Pancreas (tissue), 10 donors: ENCODE measurements at places on chromosomes 16 and 17.

DNA sequence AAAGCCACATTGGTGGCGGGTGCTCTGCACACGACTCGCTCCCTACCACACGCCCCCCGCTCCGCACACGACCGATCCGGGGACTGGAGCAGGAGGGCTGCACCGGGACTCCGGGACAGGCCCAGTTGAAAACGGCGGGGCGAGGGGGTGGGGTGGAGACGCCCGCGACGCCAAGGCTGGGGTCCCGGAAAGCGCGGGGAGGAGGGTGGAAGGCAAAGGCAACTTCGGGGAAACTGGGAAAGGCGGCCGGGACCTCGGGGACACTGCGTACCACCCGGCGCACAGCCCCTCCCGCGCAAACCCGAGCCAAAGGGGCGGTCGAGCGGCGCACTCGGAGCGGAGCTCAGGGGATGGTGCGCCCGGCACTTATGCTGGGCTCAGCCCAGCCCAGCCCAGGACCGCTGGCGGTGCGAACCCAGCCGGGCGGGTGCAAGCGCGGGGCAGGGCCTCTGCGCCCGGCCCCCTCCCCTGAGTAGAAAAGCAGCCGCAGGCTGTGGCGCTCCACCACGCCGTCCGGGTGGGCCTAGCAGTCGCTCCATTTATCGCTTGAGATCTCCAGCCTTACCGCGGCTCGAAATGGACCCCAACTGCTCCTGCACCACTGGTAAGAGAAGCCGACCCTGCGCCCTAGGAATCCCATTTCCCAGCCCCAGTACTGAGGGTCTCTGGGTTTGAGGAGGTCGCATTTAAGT lies at the start of gene MT1M:
MT1M (plus strand) TSS at position 504 of the 692 bp plus-strand sequence; CDS start at position 577, 73 bp downstream.
- DNase-seq = peak; percentile 73

- DNase-seq = no peak
These were observed 535.7 kb upstream of the HSBP1 start for GRCh38 chr16:83271970-83272575.

DNA sequence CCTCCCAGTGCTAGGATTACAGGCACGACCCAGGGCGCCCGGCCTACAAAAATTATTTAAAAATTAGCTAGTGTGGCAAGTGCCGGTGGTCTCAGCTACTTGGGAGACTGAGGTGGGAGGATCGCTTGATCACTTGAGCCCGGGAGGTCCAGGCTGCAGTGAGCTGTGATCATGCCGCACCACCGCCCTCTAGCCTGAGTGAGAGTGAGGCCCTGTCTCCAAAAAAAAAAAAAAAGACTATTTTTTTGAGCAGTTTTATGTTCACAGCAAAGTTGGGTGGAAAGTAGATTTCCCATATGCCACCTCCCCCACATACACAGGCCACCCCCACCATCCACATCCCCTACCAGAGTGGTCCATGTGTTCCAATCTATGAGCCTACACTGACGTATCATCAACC lies 84.9 kb downstream of the MGAT5B start:
- no peak for DNase-seq

- peak; percentile 83 for DNase-seq
These were observed 27.8 kb downstream of the MARCHF10 start for GRCh38 chr17:62780269-62780668.

- no peak for DNase-seq
These were observed 17.4 kb upstream of the COL1A1 start for GRCh38 chr17:50218771-50219315.

- DNase-seq = peak; percentile 49
These were observed 101.6 kb downstream of the RAB11FIP4 start for GRCh38 chr17:31492880-31493655.

DNA sequence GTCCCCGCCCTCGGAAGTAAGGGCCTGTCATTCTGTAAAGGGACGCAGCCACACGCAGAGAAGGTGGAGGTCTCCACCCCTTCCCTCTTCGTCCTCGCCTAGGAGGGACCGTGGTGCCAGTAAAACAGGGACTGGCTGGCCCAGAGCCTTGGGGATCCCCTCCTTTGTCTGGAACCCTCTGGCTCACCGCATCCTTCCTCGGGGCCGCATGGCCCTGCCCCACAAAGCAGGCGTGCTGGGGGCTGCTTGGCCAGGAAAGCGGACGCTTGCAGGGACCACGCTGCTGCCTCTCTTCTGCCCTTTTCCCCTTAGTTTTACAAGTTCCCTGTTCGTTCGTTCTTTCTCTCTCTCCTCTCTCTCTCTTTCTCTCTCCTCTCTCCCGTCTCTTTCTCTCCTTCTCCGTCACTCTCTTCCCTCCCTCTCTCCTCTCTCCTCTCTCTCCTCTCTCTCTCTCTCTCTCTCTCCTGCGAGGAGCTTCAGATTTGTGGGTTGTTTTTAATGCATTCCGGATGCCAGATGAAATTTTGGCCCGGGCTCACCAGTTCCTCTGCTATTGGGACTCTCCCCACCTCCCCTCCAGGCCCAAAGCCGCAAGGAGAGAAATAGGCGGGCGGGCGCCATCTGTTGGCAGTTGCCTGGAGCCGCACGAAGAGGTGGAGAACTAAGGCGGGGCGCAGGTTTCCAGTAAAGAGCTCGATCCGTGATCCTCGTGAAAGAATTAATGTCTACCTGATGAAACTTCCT lies 35.1 kb upstream of the CDRT4 start:
- DNase-seq = peak; percentile 54

DNA sequence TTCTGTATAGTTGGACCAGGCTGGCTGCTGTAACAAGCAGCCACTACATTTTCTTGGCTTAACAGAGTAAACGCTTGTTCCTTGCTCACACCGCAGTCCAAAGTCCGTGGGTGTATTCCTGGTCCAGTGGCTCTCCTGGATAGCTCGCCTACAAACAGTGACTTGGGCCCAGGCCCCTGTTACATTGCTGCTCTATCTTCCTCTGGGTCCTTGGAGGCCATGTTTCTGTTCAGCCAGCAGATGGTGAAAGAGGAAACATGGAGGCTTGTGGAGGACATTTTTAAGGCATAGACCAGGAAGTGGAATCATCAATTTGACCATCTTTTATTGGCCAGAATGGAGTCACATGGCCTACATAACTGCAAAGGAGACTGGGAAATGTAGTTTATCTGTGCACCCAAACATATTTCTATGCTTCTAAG lies 55.1 kb downstream of the ATP2C2 start:
- DNase-seq = no peak

DNA sequence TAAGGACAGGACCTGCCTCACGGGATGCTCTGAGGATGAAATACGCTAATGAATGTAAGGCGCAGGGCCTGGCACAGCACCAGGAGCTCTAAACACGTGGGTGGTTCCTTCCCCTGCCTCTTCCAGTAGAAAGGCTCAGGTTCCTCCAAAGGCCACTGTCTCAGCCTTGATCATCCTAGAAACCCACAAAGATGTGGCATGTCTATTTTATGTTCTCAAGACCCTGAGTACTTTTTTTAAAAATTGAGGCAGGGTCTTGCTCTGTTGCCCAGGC lies 17.0 kb upstream of the MEAK7 start:
- DNase-seq = no peak

GRCh38 chr17:28124962-28125361 lies 82.5 kb downstream of the NLK start:
- DNase-seq = no peak

DNA sequence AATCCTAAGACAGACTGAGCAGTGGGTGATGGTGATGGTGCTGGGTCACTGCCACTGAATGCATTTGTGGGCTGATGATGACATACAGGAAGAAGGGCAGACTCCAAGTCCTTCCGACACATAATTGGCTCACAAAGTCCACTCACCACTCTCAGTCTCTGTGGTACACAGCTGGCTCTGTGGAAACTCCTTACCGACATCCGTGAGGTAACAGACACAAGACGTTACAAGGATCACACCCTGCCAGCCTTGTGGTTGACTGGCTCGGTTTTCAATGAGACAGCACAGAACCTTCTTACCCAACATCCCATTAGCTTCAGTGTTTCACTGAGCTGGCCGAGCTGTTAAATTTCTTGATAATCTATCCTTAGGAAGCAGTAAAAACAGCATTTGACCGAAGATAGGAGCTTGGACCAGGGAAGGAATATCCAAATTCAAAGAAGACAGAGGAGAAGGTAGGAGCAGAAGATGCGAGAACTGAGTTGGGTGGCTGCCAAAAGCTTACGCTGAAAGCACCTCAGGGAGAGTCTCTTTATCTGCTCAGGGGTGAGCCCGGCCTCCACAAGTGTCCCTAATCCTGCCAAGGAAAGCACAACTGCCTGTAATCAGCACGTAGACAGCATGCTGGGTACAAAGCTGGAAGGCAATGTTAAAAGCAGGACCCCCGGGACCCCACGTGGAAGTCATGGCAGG lies 5.5 kb upstream of the MXRA7 start:
- DNase-seq = no peak

- no peak for DNase-seq
These were observed 105.7 kb downstream of the CDH13 start for GRCh38 chr16:82732461-82732860.

DNA sequence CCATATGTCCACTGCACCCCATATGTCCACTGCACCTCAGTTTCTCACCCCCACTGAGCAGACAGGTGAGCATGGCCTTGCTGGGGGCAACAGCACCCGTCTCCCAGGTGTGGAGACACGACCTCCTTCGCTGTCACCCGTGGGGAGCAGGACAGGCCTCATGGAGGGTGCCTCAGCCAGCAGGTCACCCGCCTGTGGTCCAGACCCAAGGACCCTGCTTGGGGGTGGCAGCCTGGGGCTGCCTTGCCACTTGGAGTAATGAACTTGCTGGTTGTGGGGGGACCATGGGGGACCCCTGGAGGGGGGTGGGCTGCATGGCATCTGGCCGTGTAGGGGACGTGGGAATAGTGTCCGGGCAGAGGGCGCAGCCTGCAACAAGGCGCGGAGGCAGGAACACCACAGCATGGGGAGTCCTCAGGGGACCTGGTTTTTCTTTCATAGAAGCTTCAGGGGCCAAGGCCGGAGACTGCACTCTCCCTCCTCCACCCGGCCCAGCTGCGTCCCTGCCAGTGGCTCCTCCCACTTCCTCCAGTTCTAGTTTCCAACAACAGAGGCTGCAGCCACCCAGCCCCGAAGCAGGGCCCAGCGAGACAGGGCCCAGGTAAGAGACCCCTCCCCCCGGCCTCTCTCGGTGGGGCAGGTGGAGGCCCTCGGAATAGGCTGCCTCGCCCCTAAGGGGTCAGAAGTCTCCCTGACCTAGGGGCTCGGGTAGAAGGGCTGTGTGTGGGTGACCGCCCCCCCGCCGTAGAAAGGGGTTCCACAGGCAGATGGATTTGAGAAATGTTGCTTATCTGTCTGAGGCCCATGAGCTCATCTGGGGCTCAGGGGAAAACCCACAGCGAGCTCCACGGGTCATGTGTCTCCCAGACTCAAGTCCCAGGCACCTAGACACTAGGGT lies at the start of gene NHLRC4:
NHLRC4 (plus strand) TSS at position 531 of the 898 bp plus-strand sequence. CDS start 1,043 bp downstream, outside the sequence.
- DNase-seq = no peak

DNA sequence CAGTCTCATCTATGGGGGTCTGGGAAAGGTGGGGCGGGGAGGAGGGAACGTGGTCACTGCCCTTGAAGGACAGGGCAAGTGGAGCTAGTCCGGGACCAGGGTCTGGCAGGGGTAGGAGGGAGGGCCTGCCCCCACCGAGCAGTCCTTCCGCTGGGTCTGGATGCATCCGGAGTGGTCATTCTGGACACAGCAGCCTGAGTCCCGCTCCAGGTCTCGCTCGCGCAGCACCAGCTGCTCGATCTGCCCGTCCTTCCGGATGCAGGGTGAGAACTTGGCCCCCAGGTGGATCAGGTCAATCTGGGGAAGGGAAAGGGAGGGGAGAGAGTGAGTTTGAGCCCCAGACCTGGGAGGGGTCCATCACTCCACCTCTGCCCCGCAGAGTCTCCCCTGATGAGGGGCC lies 6.8 kb downstream of the AANAT start:
- no peak for DNase-seq

DNA sequence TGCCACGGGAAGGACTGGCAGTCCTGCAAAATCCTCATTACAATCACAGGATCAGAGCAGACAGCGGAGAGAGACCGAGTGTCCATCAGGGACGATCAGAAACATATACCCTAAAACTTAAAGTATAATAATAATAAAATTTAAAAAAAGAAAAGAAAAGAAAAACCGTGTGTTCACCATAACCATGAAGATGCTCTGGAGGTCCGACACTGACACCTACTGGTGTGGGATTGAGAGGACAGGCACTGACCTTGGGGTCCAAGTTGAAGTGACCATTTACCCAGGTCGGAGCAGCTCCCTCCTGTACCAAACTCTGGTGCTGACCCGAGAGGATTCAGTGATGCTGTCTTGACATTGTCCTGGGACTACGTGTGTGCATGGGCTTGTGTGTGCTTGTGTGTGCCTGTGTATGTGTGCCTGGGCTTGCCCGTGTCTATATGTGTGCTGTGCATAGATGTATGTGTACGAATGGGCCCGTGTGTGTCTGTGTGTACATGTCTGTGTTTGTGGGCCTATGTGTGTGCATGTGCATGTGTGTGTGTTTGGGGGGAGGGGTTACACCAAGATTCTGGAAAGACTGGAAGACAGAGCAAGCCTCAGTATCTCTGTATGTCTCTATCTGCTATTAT lies 10.0 kb upstream of the CD300LD start:
- DNase-seq = no peak

DNA sequence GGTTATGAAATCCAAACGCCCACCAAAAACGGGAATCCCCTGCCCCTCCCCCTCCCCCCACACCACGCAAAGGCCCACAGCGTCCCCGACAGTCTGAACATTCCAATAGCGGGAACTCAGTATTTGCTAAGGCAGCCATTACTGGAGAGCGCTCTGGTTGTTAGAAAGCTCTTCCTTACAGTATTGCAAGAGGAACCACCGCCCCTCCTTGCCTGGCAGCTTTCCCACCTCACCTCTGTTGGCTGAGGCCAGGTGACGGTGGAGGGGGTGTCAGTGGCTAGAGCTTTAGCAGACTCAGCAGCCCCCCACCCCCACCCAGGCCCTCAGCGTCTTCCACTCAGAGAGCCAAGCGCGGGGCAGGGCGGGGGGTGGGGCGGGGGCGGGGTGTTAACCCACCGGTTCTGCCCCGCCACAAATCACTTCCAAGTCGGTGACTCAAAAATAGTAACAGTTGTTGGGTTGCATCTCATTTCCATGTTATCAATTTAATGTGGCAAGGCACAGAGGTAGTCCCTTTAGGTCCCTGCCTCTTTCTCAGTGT lies 2.2 kb upstream of the PLEKHH3 start:
- DNase-seq = peak; percentile 75

- DNase-seq = peak; percentile 39
These were observed 10.5 kb downstream of the OSBPL7 start for GRCh38 chr17:47810901-47811635.

- peak; percentile 32 for DNase-seq
These were observed 732 bp downstream of the TNRC6A start for GRCh38 chr16:24729951-24730815.
